MM.1S (cell line): ENCODE measurements at places on chromosomes 6 and 20.
A peak's percentile ranks its signal among the peaks of the same experiment; 100 is the strongest.

GRCh38 chr6:88141561-88142296, 24.4 kb downstream of the CNR1 start:
- DNase-seq = no peak

DNA sequence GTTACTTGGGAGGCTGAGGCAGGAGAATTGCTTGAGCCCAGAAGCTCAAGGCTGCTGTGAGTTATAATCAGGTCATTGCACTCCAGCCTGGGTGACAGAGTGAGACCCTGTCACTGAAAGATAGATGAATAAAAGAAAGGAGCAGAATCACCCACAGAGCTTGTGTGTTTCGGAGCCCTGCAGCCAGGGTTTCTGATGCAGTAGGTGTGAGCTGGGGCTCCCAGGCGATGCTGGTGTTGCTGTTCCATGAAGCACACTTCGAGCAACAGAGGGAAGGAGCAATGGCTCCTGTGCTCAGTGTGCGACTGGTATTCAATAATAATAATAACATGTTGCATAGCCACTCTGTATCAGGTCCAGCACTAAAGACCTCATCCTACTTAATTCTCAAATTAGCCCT, 197.5 kb upstream of the CST7 start:
- DNase-seq = no peak

DNA sequence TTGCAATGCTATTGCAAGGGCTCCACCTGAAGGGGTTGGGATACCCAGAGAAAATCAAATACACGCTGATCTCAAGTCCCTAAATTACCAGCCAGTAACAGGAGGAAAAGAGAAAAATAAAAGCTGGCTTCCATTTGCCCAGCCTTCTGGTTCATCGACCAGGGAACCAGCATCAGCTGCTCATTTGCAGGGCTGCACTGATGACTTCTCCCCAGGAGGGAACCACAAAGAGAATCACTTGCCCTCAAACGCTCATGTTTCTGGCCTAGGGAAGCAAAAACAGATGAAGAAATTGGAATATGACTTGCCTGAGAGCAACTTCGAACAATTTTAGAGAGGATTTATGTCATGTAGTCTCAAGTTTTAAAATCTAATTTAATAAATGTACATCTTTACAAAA, 119.7 kb downstream of the SH3BGRL2 start:
- no peak for DNase-seq

- DNase-seq = no peak
Observed at GRCh38 chr6:89941763-89942497, 47.7 kb downstream of the GJA10 start.

DNA sequence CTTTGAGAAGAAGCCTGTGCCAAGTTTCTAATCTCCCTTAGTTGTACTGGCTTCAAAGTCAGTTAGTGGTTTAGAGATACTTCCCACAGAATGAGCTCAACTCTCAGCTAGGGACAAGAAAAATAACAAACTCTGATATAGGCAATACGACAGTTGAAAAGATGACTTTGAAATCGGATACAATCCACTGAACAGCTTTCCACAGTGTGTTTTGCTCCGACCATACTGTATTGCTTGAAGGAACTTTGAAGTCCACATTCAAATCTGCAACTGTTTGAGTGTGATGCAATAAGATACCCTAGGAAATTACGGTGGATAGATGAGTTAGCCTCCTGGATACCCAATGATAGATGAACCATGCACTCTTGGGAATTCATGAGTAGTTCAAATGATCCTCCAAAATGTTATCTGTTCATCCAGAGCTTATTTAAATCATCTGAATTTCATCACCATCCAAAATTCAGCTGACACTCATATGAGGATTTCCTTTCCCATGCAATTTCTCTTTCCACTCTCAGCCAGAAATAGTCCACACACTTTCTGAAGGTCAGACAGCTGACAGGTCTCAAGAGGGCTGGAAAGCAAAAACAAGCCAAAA, 443.8 kb downstream of the HAO1 start:
- no peak for DNase-seq

GRCh38 chr6:3499603-3500002, 42.8 kb upstream of the SLC22A23 start:
- DNase-seq = no peak

GRCh38 chr6:32154514-32155161, 697 bp downstream of the PPT2 start:
- DNase-seq = peak; percentile 74

DNA sequence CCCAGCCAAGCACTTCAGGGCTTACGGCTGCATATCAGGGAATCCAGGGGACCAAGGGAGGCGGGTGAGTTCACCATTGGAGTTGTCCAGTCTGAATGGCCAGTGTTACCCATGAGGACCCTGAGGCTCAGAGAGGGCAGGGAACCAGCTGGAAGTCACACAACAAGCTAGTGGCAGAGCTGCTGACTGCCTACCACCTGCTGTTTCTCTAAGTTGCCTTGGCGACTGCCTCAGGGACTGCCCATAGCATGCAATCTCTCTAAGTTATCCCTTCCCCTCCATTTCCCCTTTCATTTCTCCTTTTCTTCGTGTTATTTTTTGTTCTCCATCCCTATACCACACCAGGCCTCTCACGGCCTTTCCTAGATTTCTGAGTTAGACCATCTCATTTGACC, 71.8 kb upstream of the SIRPA start:
- DNase-seq = no peak

- DNase-seq = no peak
Observed at GRCh38 chr6:162179196-162179951, 548.2 kb downstream of the PRKN start.

GRCh38 chr6:24188578-24189080, 62.6 kb downstream of the NRSN1 start:
- no peak for DNase-seq

GRCh38 chr20:22223236-22223635, 361.1 kb downstream of the FOXA2 start:
- no peak for DNase-seq

DNA sequence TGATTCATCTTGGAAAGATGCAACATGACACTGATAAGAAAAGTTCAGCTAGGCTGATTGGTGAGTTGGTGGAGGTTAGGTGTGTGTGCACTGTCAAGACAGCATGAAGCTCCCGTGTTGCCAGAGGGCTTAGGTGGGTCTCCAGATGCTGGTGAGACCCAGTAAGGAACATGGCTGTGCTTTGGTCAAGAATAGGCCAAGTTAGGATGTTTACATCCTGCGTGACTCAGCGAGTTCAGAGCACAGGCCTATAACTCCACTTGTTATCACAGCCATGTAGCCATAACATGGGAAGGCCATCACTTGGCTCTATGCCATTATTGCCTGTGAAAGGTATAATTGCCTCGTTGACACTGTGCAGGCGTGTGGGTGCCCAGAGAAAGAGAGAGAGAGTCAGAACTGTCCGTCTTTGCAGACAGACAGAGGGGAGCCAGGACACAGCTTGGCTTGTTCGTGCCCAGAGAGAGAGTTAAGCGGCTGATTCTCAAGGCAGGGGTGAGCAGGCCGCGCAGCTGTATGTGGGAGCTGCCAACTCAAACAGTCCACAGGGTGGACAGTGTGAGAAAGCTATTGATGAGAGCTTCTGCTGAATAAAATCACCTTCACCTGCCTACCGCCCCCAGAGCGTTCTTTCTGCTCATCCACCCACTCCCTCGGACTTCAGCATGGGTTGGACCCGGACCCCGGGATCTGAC, 43.5 kb downstream of the OR2B6 start:
- DNase-seq = no peak

- no peak for DNase-seq
Observed at GRCh38 chr6:74611220-74611619, 594.6 kb downstream of the COL12A1 start.

GRCh38 chr6:97626671-97627441, 343.8 kb upstream of the MMS22L start:
- no peak for DNase-seq

DNA sequence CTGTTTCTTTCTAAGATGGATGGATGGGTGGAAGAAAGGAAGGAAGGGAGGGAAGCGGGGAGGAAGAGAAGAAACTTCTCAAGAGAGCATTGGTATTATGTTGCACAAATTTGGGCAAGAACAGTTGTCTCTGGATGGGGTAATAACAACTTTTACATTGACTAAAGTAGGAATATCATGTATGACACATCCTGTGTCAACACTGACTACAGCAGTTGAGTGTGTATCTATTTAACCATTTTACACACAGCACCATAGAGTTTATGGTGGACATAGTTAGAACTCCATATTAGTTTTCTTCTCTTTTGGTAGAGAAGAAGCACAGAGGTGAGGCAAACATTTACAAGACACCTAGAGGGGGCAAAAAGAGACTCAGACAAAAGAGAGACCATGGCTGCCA, 44.2 kb upstream of the RNF146 start:
- no peak for DNase-seq

DNA sequence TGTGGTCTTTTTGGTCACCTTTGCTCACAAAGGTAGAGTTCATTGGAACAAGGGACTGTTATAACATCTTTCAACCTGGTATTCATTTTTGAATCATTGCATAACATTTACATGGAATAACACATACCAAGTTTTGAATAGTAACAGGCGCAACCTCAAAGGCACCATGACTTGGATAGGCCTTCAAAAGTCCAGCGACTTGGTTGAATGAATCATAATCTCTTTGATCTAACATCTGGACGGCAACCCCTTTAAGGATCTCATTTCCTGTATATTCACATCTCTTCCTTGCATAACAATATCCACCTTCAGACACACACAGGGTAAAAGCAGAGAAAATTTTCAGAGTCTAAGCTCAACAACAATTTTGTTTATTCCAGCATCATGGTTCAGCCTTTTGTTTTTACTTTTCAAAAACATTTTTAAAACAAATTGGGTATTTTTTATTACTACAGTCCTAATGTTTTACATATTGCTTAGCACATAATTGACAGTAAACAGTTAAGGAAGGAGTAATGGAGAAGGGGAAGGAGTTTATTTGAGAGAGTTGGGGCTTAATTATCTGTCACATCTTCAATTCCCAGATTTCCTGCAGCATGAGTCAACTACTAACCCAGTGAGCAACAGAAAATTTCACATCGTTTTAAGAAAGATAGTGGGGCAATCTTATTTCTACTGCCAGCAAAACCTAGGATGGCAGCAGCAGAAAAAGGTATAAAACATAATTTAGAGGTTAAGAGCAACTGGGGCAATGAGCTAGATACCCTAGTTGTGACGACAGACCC, 41.8 kb upstream of the F13A1 start:
- DNase-seq = no peak

- no peak for DNase-seq
Observed at GRCh38 chr20:8145246-8146168, 13.4 kb downstream of the PLCB1 start.

DNA sequence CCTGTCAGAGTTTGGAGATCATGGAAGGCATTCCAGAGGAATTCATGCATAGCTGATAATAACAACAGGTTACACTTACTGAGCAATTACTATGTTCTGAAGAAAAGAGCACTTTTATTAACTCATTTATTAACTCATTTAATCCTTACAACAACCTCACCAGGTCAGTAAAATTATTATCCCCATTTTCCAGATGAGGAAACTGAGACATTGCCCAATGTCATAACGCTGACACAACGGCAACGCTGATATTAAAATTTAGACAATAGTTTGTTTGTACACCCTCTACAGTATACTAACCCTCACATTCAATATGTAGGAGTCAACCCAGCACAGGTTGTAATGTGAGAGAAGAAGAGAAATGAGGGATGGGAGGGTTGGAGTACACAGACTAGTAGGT, 105.0 kb downstream of the RNGTT start:
- DNase-seq = no peak

DNA sequence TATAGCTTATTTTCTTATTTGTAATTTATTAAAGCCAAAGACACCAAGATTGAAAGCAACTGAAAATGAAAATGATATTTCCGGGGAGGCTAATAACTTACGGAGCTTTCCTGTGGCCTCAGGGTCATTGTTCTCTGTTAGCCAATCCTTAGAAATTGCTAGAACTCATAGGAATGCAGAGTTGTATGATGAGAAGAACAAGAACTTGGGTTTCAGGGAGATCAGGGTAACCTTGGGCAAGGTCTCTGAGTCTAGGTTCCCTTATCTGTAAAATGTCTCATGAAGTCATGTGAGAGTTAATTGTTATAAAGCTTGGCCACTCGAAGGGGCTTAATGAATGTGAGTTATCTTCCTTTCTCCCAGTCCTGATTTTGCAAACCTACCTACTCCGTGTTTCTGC, 20.1 kb upstream of the SERINC3 start:
- no peak for DNase-seq

GRCh38 chr6:42295677-42296076, 78.0 kb upstream of the MRPS10 start:
- no peak for DNase-seq
